ENCODE measurements at places on chromosomes 13 and 19.

GRCh38 chr13:46166224-46166584 is 15.8 kb downstream of the LCP1 start:
- no peak for DNase-seq

DNA sequence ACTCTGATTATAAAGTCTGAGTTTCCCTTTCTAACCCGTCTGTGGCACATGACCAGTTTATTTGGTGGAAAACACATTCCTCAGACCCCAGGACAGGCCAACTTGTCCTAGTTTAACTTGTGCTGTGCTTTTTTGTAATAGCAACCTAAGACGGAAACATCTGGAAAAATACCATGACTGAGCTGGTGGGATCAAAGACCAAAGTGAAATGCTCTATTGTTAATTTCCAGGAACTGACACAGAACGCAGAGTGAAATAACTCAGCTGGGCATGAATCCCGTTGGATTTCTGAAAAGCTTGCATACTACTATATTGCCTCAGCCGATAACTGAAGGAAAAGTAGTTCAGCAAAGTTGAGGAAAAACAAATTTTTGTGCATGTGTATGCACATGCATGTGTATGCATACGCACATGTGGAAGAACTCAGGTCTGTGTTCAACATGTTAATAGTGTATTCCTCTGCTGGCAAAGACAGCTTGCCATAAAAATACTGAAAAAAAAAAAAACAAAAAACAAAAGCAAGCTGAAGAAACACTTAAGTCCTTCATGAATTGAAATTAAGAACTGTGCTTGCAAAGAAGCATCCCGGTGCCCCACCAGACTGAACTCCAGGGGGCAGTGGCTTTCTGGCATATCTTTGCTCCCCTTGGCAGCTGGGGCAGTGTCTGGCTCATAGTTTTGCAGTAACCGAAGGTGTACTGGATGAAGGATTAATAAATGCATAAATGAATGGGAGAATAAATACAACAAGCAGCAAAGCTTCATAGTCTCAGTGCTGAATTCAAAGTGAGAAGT is 187.8 kb downstream of the LHFPL6 start:
- peak; percentile 83 for DNase-seq

GRCh38 chr19:44698492-44699201 is at the start of gene CEACAM16:
TSS of gene CEACAM16 (plus strand) at chr19:44699151. CDS start at chr19:44701457, 2,306 bp downstream.
- DNase-seq = no peak

GRCh38 chr13:81394640-81395039 is 1053.7 kb upstream of the SPRY2 start:
- no peak for DNase-seq

DNA sequence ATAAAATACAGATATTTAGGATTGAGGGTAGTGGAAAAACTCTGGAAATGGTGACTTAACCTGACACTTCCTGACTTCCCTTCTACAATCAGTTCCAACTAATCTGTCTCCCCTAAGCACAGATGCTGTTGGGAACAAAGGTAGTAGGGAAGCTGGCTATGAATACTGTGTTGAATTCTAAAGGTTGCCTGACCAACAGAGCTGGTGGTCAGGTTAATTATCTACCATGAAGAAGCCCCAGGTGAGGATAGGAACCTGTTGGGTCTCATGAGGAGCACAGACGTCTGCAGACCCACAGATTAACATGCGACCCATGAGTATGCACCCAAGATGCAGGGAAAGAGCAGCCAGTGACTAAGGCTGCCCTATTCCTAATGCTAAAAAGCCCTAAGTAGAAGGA is 172.3 kb downstream of the DIAPH3 start:
- DNase-seq = no peak

DNA sequence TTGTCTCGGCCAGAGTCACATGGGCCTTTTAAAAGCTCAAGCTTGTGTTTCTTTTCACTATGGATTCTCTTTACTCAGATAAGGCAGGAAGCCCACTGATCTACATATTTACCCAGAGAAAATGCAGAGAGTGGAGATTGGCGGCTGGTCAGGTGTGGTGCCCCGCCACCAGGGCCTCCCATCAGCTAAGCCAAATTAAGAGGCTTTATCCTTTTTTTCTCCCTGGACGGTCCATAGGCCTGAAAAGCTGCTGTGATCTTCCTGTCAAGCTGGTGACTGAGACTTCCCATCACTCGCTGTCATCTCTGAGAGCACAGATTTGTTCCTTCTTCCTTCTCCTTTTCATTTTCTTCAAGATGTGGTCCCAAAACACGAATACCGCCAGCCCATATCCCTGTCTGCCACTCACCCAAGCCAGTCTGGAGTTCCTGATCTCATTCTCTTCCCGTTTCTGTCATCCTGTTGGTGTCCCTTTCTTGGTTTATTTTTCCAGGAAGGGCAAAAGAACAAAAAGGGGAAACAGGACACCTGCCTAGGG is 1.9 kb downstream of the SAFB start:
- DNase-seq = no peak

- no peak for DNase-seq
Measured at GRCh38 chr19:6236310-6237291, 43.2 kb downstream of the MLLT1 start.

DNA sequence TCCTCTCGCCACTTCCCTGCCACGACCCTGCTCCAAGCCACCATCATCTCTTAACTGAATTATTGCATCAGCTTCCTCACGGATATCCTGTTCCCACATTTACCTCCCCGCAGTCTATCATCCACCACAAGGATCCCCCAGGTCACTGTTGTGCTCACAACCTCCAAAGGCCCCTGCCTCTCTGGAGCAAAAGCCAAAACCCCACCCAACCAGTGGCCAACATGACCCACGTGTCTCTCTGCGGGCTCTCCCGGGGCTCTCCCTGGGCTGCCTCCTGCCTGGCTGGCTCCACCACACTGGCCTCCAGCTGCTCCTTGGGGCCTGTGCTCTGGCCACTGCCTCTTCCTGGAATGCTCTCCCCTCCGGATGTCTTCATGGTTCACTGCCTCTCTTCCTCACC is 809.3 kb downstream of the UQCRFS1 start:
- DNase-seq = no peak

Measured in A673 (cell line).